Neural progenitor cell (in vitro differentiated cells): ENCODE measurements at places on chromosomes 7 and 10. TPM values are rescaled to one million over a fixed set of nuclear protein-coding genes. Genes with fewer than 3 reads are reported as not detected.

- no peak for DNase-seq
These were observed 87.8 kb downstream of the DNMBP start for GRCh38 chr10:99921948-99922347.

GRCh38 chr10:76192694-76193320, 761.4 kb downstream of the LRMDA start:
- no peak for DNase-seq

GRCh38 chr10:89639326-89639725, 5.7 kb downstream of the PANK1 start:
- DNase-seq: no peak

DNA sequence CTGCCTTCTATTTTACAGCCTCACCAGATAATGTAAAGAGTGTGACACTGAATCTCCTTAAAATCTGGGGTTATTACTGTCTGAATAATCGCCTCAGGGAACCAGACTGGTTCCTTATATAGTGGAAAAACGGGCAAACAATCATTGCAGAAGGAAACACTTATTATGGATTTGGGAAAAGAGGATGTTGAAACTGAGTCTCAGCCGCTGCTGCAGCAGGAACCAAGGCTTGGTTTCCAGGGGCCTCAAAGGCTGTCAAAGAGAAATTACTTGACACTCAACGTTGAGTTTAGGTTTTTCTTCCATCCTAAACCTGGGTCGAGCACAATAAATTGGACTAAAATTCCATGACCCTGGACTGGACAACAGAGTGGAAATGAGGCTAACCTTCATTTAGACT, 103.8 kb upstream of the AHR start:
- DNase-seq: no peak

DNA sequence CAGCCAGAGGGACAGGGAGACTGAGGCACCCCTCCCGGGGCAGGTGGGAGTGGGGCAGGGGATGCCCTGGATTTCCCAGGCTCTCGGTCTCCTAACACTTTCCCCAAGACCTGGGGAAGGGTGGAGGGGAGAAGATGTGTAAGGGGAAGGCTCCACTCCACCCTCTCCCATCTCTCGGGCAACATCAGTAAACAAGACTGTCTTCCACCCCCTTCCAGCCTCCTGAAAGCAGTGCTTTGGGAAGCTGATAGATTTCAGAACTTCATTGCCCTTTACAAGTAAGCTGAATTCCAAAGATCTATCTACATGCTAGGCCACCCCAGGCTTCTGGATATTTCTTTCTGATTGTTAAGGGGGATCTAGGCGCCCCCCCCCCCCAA, 3.7 kb downstream of the FLNC start:
- DNase-seq: peak; percentile 12

GRCh38 chr10:11631890-11632587, 20.6 kb upstream of the USP6NL start:
- no peak for DNase-seq

- no peak for DNase-seq
These were observed 608.5 kb upstream of the GALNT17 start for GRCh38 chr7:70523249-70523988.

DNA sequence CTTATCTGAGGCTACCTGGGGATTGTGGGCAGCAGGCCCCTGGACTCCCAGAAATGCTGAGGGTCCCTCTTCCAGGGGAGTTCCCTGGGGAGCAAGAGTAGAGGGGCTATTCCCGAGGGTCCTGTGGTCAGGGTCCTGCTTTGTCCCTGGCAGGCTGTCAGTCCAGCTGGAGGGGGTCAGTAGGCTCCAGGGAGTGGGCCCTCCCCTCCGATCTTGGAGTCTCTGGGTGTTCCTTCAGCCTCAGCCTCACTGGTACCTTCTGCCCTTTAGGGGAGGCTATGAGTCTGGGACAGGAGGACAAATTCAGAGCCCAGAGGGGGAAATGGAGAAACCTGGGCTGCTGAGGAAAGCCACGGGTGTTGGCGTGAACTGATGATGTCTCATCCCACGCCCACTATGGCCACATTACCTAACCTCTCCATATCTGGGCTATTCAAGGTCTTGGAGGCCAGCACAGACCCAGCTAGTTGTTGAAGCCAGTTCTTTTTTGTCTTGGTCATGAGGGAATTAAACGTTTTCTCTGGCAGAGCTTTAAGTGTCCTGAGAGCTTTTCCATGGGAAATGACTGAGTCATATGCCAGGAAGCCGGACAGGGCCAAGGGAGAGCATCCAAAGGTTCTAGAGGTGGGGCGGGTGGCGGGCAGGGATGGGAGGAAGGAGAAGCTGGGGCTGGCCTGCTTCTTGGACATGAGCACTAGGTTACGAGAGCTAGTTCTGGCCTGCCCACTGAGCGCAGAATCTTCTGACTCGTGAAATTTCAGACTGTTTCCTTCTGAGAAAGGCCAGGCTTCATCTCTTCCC, 6.2 kb downstream of the CALHM2 start:
- DNase-seq: no peak

- no peak for DNase-seq
These were observed 608.0 kb downstream of the DNAJB6 start for GRCh38 chr7:157944734-157945291.

DNA sequence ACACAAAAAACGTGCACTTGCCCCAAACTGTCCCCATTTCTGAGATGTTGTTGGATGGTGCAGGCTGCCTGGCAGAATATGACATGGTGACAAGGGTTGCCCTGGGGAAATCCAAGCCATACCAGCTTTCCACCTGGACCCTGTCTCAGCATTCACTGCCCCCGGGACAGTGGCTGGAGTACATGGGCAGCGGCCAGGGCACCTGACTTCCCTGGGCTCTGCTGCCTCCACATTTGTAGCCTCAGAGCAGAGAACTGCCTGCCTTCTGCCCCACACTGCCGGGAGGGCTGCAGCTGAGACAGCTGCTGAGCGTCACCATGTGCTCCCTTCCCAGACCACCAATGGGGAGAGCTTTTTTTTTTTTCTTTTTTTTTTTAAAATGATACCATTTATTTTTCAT, 222.9 kb upstream of the ZNF32 start:
- DNase-seq: no peak

DNA sequence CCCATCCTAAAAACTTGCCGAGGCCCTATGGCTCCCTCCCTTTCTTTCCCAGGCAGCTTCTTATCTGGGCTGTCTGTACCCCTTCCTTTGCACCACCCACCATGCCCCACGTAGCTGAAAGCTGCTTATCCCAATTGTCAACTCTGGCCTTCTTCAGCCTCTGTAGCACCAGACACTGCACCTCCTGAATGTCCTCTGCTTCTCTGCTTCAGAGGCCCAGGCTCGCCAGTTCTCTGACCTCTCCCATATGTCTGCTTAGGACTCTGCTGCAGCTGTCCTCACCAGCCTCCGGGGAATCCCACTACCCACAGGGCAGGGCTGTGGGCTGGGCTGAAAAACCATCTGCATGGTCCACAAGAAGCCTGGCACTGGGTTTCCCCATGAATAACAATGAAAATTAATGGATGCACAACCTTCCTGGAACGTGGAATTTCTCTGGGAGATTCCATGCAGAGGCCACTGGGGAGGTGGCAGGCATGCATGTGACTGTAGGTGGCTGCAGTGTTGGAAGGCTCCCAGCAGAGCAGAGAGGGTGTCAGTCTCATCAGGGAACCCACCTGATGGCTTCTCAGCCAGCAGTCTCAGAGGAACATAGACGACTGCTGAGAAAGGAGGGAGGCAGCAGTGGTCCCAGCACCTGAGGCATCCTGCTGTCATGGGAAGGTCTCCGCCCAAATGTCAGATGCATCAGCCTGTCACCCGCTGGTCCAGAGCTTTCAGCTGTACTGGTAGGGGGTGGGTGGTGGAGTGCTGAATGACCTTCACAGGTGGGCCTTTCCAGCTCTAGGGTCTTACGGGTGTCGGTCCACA, 16.8 kb upstream of the SH2D4B start:
- no peak for DNase-seq

- DNase-seq: peak; percentile 33
These were observed 107.9 kb downstream of the CYTH3 start for GRCh38 chr7:6164491-6164890.

The TAS2R4 gene
- total RNA-seq: 2.2 and 2.8 TPM in 2 replicates

The BAMBI gene
- total RNA-seq: 2.2 and 3.2 TPM in 2 replicates

The TEX36 gene
- total RNA-seq: not detected in 2 replicates

The MSMB gene
- not detected in 2 replicates for total RNA-seq
